Suppressor macrophage treated with lipopolysaccharide for 1 hour (primary cell): ENCODE measurements at places on chromosomes 1 and 21.

- no peak for DNase-seq
Measured at GRCh38 chr1:73860421-73860950, 337.5 kb downstream of the LRRIQ3 start.

DNA sequence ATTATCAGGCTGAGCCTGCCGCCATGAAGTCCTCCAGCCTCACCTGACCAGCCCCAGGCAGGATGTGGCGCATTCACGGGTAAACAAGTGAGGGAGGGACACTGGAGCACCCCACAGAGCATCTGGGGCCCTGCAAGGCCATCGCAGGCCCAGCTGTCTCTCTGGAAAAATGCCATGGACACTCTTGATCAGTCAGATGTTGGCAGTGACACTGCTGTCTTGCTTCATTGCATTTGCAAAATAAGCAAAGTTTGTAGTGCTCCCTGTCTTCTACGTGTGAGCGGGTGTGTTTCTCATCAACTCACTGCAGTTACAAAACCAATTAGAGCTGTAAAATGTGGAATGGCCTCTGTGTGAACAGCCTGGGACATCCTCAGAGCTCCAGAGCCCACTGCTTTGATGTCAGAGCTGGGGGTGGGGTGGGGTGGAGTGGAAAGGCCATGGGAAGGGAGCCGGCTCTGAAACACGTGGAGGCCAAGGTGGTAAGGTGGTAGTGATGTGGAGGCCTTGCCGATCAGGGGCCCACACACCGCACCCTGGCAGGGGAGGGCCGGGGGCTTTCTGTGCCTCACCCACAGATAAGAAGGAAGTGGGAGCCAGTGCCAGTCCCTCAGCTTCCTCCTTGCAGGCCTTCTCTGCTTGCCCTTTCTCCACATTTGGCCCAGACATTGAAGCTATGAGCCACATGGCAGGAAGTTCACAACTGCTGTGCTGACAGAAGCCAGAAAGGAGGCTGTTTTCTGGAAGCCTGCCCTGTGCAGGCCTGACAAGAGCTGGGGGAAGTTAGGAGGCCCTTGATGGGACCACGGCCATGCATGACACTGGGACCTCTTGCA lies 254.9 kb downstream of the RHOU start:
- DNase-seq = peak; percentile 81

DNA sequence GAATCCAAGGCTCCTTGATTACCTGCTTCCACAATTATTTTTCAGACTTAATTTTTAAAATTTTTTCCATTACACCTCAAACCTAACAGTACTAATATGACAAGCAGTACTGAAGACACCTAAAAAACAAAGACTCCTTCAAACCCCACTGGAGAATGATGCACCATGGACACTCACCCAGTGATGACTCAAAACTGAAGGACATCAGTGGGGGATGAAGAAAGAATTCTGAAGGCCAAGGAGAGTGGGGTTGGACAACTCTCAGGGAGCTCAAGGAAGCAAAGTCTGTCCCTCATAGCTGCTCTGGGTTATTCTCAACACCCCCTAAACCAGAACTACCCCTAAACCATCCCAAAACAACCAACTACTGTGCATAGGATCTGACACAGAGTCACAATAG lies 2.4 kb upstream of the ARHGAP29 start:
- no peak for DNase-seq

- no peak for DNase-seq
Measured at GRCh38 chr21:31213787-31214186, 130.3 kb downstream of the TIAM1 start.

- DNase-seq = no peak
Measured at GRCh38 chr21:34594566-34595234, 20.2 kb downstream of the RCAN1 start.

- no peak for DNase-seq
Measured at GRCh38 chr1:164671323-164671965, 112.5 kb downstream of the PBX1 start.

GRCh38 chr21:25456672-25457071 lies 150.6 kb downstream of the MRPL39 start:
- DNase-seq = no peak

- no peak for DNase-seq
Measured at GRCh38 chr1:84603941-84604830, 29.9 kb upstream of the CTBS start.
